ENCODE measurements at places on chromosomes 3 and 15.
A peak's percentile ranks its signal among the peaks of the same experiment; 100 is the strongest.

GRCh38 chr3:133259767-133260166 is 140.1 kb upstream of the BFSP2 start:
- DNase-seq: no peak

- DNase-seq: no peak
Observed at GRCh38 chr3:140440446-140440845, 237.4 kb upstream of the TRIM42 start.

DNA sequence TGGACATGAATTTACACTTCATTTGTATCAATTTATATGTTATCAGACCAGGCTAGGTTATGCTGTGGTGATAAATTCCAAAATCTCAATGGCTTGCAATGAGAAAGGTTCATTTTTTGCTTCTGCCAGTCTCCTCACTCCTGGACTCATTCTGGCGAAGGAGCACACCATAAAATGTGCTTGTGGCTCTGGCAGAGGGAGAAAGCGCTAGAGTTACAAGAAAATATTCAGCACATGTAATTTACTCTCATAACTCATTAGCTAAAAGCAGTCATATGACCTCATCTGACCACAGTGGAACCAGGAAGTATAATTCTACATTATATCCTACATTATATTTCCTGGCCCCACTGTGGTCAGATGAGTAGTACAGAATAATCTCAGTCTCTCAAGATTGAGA is 193.8 kb downstream of the BCHE start:
- DNase-seq: peak; percentile 3

DNA sequence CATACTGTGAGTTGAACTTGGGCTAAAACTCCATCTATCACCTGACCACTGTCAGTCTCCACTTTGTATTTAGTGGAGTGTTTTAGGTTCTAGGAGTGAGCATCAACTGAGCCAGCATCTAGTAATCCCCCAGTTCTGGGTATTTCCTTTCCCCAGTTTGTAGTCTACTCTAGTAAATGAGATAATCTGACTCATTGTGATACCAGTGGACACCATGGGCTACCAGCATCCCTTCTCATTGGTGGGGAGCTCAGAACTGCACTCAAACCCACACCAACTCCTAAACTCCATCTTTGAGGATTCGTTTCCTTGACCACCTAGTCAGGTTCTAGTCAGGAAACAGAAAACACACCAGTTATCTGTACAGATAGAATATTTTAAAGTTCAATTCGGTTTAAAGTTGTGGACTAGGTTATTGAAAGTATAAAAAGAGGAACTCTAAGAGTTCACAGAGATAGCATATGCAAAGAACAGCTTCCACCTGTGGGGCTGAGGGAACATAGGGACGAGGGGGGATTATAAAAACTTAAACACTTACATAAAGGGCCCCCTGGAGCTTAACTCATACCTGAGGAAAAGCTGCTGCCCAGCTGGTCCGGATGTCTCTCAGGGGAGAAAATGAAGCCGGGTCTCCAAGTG is 36.0 kb downstream of the LEO1 start:
- no peak for DNase-seq

- DNase-seq: no peak
Observed at GRCh38 chr3:191244242-191244867, 45.3 kb downstream of the OSTN start.

- no peak for DNase-seq
Observed at GRCh38 chr3:122105626-122106025, 50.5 kb downstream of the CD86 start.

DNA sequence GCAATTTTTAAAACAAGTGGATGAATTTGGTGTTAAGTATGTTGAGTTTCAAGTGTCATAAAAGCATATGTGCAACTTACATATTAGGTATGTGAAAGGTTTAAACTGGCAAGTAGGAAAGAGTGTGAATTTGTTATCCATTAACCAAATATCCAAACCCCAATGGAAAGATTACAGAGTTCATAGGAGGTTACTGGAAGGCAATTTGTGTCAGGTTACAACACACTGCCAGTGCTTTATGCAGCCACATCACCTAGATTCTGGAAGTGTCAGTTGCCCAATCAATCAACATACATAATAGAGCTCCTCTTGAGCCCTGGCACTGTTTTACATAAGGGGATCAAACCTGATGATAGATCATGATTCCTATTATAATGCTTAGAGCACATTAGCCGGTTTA is 261.0 kb downstream of the ROBO1 start:
- DNase-seq: no peak

- DNase-seq: no peak
Observed at GRCh38 chr15:64636556-64636955, 138.8 kb downstream of the RBPMS2 start.

GRCh38 chr15:69666441-69666882 is 213.8 kb downstream of the RPLP1 start:
- DNase-seq: no peak

DNA sequence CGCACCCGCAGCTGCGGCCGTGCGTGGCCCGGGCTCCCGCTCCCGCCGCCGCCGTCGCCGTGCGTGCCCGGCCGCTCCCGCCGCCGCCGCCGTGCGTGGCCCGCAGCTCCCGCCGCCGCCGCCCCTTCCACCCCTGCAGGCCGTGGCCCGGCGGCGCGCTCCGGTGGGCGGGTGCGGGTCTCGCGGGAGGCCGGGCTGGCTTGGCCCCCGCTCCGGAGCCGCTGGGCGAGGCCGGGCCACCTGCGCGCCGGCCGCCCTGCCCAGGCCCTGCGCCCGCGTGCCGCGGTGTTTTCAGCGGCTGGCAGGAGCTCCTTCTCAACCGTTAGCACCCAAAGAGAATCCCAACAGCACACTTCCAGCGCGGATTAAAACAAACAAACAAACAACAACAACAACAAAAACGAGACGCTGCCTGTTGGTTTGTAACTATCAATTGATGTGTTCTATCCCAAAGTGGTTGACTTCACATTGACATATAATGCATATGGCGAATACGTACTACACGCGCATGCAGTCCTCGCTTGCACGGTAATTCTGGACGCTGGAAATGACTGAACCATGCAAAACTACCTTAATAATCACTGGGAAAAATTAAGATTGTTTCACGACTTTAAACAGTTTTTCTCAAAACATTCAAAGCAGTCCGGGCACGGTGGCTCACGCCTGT is 113.7 kb upstream of the GOLGA8J start:
- DNase-seq: no peak

DNA sequence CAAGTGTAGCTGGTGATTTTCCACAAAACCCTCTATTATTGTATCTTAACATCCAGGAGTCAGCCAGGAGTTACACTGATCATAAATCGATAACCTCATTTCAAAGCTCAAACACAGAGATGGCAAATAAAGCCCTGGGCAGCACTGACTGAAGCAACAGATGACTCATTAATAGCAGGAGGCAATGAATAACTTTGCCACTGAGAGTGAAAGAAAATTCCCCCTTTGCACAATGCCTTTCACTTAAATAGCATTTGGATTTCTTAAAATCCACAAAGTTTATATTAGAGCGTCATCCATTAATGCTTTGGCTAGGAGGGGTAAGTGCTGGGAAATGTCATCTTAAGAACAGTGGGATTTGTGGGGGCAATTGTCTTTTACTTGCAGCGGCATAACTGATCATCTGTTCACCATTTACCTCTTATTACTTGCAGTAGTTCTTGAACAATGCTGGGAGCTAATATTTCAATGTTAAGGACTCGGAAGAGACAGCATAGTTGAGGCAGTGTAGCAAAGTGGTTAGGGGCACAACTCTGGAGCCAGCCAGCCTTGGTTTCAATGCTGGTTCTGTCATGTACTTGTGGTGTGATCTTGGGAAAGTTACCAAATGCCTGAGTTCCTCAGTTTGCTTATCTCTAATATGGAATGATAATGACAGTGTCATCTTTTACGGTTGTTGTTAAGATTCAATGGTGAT is 630.4 kb upstream of the TBL1XR1 start:
- DNase-seq: peak; percentile 48

DNA sequence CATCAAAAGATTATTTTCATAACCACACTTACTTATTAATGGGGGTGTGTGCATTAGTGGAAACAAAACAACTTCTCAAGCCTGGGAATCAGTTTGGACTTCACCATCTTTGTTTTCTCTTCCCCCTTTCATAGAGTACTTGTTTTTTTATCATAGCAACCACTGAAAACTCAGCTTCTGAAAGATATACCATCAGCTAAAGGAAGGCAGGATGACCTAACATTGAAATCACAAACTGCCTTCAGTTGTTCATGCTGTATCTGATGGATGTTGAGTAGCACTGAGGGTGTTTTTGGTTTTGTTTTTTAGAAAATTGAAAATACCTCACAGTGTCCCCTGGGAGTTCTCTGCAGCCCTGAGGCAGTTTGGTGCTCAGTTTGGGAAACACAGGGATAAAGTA is 46.5 kb downstream of the NEK10 start:
- no peak for DNase-seq

GRCh38 chr15:49848282-49848724 is 227.5 kb downstream of the DTWD1 start:
- peak; percentile 92 for DNase-seq

GRCh38 chr3:89246326-89246725 is 138.9 kb downstream of the EPHA3 start:
- DNase-seq: no peak

- DNase-seq: no peak
Observed at GRCh38 chr3:12132881-12133280, 25.8 kb downstream of the TIMP4 start.

DNA sequence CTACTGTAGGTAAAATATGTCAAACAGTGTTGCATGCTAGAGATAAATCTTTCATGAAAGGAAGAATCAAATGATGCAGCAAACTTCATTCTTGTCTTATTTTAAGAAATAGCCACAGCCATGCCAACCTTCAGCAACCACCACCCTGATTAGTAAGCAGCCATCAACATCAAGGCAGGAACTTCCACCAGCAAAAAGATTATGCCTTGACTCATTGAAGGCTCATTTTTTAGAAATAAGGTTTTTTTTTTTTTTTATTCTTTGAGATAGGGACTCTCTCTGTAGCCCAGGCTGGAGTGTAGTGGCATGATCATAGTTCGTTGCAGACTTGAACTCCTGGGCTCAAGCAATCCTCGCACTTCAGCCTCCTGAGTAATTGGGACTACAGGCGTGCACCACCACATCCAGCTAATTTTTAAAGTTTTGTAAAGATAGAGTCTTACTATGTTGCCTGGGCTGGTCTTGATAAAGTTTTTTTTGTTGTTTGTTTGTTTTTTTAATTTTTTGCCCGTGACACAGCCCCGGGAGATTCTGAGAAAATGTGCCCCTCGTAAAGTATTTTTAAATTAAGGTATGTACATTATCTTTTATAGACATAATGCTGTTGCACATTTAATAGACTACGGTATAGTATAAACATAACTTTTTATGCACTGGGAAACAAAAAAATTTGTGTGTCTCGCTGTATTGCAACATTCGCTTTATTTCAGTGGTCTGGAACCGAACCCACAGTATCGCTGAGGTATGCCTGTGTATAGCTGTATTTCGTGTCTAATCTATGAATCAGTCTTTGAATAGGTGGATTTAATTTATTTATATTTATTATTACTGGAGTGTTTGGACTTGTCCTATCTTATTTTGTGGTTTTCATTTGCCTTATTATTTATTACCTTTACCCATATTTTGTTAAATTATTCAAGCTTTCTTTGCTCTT is 23.3 kb downstream of the SNRK start:
- DNase-seq: no peak

DNA sequence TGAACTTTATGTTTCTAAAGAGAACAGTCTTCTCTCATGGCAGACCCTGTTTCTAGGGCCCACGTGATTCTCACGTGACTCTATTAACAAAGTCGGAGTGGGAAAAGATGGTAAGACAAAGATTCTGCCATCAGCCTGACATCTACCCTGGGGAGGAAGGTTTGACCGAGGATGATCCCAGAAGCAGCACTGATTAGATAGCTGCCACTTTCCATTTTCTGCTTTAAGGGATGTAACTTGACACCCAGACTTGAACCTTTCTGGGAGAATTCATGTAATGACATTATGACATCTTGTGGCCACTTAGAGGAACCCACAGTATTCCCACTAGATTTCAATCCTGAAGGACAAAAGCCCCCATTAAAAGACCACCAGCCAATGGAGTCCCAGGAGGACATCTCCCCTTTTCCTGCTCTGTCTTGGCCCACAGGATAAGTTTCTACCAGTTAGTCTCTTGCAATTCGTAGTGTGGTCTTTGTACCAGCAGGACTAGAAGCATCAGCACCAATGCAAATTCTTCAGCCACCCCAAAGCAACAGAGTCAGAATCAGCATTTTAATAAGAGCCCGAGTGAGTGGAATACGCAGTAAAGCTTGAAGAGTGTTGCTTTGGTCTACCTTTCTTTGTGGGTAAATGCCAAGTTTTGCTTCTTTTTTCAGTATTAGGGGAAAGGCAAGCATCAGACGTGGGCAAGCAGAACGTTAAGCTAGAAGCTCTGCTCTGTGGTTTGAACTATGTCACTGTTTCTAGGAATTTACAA is 480.5 kb upstream of the PROK2 start:
- DNase-seq: no peak

GRCh38 chr3:30042916-30043555 is 563.4 kb upstream of the TGFBR2 start:
- no peak for DNase-seq

DNA sequence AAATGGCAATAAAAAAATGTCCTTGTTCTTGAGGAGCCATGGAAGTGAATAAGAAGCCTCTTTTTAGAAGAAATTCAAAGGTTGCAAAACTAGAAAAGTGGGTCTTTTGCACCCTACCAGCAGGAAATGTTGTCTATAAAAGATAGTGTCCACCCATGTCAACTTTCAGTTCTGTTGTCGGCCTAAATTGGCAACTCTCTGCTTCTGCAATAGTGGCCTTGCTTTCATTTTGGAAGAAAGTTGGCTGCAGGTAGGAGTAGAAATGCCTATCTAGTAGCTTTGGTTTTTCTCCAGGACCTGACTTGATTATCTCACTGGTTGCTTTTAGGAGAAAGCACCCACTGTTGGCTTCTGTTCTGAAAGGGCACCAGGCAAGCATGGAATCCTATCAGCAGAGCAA is 85.4 kb downstream of the TMEM108 start:
- no peak for DNase-seq

GRCh38 chr3:145450018-145450682 is 710.8 kb downstream of the PLOD2 start:
- DNase-seq: no peak

DNA sequence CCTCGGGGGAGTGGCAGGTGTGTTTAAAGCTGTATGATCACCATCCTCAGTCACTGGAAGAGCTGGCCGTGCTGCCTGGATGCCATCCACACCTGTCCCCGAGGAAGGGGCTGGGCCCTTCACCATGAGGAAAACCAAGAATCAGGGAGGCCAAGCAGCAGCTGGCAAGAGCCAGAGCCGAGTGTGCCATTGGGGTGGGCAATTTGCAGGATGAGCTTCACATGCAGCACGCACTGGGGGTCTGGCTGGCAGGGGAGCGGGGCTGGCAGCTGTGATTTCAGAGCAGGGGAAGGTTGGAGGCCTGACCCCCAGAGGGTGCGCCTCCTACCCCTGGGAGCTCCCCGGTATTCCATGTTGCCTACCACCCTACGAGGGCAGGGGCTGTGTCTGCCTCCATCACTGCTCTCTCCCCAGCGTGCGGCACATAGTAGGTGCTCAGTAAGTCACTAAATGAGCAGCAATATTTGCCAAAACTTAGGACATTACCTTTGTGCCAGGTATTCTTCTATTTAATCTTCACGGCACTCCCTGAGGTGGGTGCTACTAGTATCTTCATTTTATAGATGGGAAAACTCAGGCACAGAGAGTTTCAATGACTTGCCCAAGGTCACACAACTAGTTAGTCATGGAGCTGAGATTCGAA is 30.3 kb upstream of the IQSEC1 start:
- no peak for DNase-seq

All from GM04504 (cell line).